GM12891 (cell line): ENCODE measurements at places on chromosomes 16 and 17.
A peak's percentile ranks its signal among the peaks of the same experiment; 100 is the strongest.

- no peak for DNase-seq
These were observed 129.9 kb upstream of the RBL2 start for GRCh38 chr16:53304334-53304733.

- DNase-seq, result no peak
These were observed 4.8 kb downstream of the PPM1D start for GRCh38 chr17:60604686-60605334.

- no peak for DNase-seq
These were observed 165.7 kb downstream of the IRF8 start for GRCh38 chr16:86064431-86065250.

DNA sequence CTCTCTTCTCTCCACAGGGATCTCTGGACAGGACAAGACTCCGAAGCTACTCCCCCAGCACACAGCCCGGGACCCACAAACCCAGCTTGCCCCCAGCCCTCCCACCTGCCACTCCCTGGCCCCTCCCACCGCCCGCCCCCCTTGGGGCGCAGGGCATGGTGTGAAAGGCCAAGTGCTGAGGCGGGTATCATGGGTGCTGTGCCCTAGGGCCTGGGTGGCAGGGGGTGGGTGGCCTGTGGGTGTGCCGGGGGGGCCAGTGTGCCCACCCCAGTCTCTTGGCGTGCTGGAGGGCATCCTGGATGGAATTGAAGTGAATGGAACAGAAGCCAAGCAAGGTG lies 11.4 kb downstream of the THRA start:
- no peak for DNase-seq

- no peak for DNase-seq
These were observed 1.1 kb upstream of the ADCY7 start for GRCh38 chr16:50265260-50265659.

DNA sequence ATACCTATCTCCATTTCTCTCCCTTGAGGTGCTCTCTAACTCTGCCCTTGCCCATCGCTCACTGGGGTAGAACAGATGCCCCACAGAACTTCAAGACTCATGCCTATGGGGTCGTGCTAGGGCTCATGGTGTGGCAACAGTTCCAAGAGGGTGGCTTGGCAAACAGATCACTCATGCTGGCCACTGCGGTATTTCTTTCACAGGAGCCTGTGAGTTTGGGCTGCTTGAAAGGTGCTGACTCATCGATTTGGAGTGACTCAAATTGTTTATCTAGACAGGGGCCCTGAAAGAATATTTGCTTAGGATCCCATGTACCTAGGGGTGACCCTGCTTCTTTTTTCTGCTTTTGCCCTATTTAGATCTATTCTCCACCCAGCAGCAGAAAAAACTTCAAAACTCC lies 69.9 kb downstream of the IRX5 start:
- DNase-seq, result no peak

- DNase-seq, result no peak
These were observed 122.9 kb downstream of the ABCA8 start for GRCh38 chr17:68832109-68832802.

DNA sequence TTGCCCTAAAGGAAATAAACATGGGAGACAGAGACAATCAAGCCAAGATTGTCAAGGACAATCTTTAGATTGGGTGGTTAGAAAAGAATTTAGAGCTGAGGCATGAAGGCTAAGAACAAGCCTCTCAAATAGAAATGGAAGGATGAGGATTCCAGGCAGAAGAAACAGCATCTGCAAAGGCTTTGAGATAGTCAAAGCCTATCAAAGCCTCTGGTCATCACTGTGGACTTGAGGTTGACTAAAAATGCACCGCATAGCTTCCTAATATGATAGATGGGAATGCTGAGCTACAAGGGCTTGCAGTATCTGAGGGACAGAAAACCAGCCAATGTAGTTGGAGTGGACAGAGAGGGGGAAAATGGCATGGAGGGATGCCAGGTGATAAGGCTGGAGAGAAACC lies 109.8 kb upstream of the FAM20A start:
- DNase-seq, result no peak

- DNase-seq, result no peak
These were observed at the start of gene MILR1 for GRCh38 chr17:64448665-64449512. MILR1 (plus strand) TSS chr17:64449115; CDS start chr17:64449169, 54 bp downstream.

GRCh38 chr17:57243171-57243622 lies 13.1 kb upstream of the MSI2 start:
- peak; percentile 53 for DNase-seq

- DNase-seq, result peak; percentile 74
These were observed 76.4 kb downstream of the MRC2 start for GRCh38 chr17:62703776-62704380.

DNA sequence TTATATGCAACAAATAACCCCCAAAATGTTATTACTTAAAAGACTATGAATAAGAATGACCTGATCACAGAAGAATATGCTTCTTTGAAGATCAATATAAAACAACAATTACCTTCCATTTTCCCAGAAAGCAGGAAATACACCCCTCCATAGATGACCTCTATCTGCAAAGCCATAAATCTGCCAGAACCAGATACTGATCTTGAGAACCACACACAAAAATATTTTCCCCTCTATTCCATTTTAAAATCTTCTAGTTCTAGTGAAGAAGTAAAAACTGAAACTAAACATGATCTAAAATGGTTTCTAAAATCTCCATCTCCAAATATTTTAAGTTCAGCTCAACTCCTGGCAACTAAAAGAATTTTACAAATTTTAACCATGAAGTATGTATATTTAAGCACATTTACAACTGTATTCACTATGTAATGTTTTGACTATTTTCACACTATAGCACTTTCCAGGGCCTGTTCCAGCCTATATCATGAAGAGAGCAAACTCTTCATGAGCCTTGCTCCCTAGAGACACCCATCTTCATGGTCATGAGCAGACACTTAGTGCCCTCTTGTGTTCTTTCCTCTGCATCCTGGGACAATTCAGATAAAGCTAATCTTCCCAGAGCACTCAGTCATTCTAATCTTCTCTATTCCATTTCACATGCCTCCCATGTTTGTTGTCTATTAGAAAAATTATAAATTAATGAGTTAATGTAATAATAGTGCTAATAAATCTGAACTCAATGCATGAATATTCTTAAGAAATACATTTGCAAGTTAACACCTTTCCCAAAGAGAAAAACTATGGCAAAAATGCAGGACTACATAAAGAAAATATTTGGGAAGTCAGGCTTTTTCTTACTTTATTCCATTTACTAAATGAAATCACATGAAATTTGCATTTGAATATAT lies 87.0 kb downstream of the HELZ start:
- DNase-seq, result no peak

DNA sequence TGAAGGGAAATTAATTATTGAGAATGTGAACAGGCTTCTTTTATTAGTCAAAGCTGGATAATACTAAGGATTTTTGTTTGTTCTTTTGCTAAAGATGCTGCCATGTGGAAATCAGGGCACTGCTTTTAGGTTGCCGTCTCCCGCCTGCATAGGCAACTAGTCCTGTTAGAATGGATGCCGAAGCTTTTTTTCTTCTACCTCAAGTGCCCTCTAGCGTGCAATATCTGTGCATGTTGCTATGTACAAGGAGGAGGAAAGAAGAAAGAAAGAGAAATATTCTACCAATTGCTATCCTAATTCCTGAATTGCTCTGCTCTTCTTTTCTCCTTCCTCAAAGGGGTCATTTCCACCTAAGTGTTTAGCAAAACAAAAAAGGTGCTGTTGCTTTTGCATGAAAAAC lies 5.2 kb upstream of the CDH8 start:
- DNase-seq, result no peak

GRCh38 chr17:49589577-49589927 lies 13.9 kb downstream of the NXPH3 start:
- no peak for DNase-seq

DNA sequence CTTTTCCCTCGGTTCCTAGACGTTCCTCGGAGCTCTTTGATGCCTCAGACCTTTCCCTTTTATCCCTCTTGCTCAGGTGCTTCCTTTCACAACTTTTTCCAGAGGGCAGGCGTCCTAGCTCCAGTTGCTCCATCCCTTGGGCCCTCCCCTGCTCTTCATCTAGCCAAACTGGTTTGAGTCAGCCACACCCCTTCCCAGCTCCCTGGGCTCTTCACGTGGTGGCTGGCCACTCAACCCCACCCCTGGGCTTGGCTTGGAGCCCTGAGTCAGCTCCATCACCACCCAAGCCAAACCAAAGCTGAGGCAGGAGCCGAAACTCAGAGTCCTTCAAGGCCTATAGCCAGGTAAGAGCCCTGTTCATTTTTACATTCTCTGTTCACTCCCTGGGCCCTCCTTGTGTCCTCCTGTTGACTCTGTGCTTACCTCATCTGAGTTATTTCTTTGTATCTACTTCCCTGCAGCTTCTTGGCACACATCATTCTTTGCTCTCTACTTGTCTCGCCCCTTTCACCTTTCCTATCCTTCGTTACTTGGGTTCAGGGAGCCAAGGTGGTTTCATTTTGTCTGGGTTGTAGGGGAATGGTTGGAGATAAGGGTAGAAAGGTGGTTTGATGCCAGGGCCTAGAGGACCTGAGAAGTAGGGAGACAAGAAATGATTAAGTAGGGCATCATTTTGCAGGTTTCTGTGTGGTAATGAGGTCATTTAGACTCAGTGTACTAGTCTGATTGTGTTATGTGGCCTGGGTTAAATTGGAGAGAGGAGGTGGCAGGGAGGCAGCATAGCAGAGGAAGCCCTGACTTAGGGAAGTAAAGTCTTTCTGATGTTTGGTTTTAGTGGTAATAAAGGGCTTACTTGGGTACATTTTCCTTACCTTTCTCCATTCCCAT lies 7.6 kb upstream of the PHKG2 start:
- no peak for DNase-seq

- no peak for DNase-seq
These were observed 2.6 kb downstream of the PRAC1 start for GRCh38 chr17:48719642-48720265.

DNA sequence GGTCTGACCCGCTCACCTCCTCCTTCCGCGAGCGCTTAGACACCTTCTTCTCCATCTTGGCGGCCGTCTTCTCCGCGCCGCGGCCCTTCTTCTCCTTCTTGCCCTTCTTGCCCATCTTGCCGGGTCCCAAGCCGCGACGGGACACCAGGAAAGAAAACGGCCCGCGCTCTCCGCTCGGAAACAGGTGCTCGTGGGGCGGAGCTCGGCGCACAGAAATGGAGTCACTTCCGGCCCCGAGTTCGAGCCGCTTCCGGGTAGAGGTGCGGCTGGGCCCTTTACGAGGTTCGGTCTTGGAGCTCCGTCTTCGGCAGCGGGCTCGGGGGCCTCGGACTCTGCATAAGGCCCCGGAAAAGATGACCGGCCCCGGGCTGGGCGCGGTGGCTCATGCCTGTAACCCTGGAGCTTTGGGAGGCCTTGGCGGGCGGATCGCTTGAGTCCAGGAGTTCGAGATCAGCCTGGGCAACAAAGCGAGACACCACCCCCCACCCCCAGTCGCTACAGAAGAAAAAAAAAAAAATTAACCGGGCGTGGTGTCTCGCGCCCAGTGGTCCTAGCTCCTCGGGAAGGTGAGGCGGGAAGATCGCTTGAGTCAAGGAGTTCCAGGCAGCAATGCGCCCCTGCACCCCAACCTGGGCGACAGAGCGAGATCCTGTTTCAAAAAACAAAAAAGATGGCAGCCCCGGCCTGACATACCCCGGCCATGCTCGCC lies at the start of gene KLHDC4:
TSS of gene KLHDC4 (minus strand) at position 211 of the 709 bp plus-strand sequence. CDS start at position 115, 96 bp downstream.
- DNase-seq, result peak; percentile 93

DNA sequence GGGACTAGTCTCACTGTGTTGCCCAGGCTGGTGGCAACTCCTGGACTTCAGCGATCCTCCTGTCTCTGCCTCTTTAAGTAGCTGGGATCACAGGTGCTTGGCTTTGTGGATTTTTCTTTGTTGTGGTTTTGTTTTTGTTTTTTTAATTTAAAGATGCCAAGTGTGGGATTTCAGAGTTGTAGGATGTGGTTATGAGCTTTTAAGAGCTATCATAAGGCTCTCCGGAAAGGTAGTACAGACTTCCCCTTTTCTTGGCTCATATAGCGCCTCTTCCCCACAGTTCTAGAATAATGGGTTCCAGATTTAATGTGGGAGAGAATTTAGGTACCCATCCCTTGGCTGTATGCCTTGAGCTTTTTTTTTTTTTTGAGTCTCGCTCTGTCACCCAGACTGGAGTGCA lies 17.1 kb downstream of the AKAP1 start:
- no peak for DNase-seq

DNA sequence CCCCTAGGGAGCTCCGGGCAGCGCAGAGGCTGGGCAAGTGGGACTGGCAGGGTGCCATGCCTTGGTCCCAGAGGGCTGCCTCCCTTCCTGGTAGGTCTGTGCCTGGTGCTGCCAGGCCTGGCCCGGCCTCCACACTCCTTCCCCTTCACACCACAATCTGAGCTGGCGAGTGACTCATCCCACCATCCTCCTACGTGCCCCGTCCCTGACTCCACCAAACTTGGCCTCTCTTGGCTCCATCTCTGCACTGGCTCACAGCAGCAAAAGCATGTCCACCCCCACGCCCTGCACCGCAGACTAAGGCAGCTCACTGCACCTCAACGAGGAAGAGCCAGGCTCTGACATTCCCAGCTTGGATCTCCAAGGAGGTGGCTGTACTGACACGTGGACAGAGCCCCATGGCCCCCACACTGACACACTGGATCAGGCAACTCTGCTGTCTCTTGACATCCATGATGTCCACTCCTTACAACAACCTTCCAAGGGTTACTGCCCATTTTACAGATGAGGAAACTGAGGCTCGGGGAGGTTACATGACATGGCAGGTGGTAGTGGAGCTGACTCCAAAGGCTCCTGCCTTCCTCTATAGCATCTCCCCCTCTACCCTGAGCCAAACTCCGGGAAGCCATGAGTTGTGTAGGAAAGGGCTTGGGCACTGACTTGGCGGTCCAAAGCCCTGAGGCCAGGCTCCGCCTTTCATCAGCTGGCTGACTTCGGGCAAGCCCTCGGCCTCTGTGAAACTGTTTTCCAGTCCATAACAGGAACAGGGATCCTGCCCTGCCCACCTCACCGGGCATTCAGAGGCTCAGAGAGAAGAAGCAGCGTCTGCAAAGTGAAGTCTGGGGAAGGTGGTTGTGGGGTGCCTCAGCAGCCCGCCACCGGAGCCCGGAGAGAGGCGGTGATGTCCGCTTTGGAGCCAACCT lies 20.1 kb upstream of the KRT19 start:
- DNase-seq, result no peak

GRCh38 chr16:80682421-80683070 lies 121.9 kb downstream of the CDYL2 start:
- no peak for DNase-seq

DNA sequence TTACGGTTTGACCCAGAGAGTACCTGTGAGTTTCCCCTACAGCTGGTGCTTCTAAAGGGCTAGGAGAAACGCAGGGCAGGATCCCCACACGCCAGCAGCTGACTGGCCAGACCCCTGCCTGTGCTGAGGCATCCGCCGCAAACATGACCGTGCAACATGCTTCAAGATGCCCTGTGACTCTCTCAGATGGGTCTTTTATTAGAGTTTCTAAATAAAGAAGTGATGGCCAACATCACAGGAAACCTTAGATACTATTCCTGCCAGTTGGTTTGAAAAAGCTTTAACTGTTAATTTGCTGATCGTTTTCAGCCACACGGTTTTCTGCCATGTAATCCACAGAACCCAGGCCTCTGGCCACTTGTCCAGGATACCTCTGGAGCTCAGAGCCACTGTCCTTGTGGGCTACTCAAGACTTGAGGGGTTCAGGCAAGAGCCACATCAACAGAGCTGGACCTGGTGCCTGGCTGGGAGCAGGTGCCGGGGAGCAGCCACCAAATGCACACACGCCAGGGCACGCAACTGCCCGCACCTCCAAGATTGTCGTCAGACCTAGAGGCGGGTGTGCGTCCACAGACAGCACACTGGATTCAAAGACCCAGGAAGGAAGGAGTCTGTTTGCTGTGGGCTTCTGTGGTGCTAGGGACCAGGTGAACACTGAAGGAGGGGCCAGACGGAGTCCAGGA lies 118.4 kb downstream of the ZNF778 start:
- no peak for DNase-seq
